ENCODE measurements at places on chromosomes 5 and 9.
A peak's percentile ranks its signal among the peaks of the same experiment; 100 is the strongest.

- DNase-seq, result no peak
Measured at GRCh38 chr9:114694719-114695269, 12.8 kb upstream of the TEX48 start.

DNA sequence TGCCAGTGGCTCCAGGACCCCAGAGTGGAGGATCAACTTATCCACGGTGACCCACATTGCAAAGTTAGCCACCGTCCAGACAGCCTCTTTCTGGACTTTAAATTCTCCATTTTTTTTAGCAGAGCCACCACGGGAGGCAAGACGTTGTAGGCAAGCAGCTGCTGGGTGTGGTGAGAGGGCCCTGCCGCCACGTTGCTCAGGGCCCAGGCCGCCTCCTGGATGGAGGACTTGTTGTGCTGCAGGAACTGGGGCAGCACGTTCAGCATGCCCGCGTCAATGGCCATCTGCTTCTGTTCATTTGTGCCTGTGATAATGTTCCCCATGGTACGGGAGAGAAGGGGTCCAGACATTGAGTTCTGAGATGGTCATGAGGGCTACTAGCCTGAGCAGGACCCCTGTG is 114.3 kb upstream of the POC5 start:
- DNase-seq, result no peak

DNA sequence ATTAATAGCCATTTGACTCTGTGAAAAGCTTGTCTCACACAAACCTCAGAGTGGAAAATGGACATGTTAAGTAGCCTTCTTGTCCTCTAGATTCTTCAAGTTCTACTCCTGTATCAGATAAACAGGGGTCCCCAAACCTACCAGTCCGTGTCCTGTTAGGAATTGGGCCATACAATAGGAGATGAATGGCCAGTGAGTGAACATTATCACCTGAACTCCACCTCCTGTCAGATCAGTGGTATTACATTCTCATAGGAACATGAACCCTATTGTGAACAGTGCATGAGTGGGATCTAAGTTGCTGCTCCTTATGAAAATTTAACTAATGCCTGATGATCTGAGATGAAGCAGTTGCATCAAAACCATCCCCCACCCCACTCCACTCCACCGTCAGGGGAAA is 136.3 kb downstream of the TMEM232 start:
- no peak for DNase-seq

- DNase-seq, result no peak
Measured at GRCh38 chr9:128362774-128363173, 8.4 kb upstream of the URM1 start.

DNA sequence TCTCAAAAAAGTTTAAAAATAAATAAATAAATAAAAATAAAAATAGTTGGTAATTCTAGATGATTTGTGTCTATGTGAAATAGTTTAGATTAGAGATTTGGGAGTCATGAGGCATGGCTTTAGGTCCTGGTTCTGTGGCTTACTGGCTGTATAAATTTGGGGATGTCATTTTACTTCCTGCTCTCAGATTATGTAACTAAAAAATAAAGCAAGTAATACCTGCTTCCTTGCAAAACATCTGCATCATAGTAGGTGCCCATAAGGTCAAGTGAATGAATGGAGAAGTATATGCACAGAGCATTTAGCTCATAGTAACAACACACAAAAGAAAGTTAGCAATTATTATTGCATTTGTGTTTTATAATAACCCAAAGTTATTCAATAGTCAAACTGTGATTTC is 287.7 kb upstream of the TLE4 start:
- DNase-seq, result no peak

DNA sequence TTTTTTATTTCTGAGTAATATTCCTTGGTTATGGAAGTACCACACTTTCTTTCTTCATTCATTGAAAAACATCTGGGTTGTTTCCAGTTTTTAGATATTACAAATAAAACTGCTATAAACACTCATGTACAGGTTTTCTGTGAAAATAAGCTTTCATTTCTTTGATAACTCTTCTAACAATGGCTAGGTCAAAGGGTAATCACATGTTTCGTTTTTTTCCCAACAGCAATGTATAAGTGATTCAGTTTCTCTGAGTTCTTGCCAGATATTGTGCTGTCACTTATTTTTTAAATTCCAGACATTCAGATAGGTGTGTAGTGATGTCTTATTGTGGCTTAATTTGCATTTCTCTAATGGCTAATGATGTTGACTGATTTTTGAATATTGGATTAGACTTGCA is 16.7 kb upstream of the TNPO1 start:
- no peak for DNase-seq

DNA sequence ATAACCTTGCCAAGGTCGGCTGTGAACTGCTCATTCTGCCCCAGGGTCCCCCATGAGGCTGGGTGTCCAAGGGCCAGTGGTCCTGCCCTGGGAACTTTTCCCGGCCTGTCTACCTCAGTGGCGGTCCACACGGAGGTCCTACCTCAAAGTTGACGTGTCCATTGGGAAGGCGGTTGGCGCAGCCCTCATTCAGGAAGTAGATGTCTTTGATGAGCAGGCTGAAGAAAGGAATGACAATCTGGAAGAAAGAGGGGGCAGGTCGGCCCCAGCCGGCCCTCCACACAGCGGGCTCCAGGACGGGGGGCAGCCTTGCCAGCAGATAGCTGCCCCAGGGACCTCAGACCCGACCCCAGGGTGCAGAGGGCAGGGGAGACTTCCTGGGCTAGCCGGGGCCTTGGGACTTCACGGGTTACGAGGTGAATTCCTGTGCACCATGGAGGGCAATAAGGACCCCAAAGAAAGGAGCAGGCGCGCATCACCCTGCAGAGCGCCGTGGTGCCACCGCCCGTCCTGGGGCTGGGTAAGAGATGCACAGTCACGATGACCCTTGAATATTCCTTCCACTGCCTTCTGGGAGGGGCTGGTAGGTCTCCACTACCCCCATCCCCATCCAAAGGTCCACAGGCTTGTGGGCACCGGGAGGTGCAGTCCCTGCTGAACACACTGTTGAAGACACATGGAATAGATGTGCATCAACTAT is 42.9 kb upstream of the RNF130 start:
- DNase-seq, result no peak

DNA sequence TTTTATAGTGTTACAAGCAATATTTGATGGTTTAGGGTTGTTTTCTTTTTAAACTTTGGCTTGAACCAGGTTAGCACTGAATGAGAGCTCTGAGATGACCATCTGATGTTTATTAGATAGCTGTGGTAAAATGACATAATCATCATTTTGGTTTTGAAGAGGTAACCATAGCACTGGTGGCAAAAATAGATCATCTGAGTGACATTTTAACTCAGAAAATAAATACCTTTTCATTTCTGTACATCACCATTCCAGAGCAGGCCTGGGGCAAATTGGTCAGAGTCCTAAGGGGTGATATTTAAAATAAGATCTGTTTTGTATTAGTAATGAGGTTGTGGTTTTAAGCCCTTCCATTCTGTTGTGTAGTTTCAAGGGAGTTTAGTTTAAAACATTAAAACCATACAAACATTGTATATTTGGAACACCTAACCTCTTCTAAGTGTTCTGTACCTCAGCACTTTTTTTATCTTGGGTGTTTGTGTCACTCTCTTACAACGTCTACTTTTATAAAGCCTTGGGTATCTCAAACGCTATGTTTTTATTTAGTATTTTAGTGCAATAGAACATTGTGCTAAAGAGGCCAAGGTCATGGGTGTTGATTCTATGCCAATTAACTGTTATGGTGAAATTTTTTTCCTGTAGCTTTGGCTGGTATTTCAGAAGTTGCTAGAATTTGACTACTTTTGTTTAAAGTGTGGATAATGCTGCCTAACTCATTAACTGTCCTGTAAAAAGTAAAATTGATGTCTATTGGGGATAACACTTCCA is 166.1 kb downstream of the CD180 start:
- no peak for DNase-seq

- DNase-seq, result no peak
Measured at GRCh38 chr5:58544195-58544594, 38.7 kb upstream of the RAB3C start.

GRCh38 chr5:96412868-96413449 is 20.1 kb downstream of the PCSK1 start:
- DNase-seq, result no peak

DNA sequence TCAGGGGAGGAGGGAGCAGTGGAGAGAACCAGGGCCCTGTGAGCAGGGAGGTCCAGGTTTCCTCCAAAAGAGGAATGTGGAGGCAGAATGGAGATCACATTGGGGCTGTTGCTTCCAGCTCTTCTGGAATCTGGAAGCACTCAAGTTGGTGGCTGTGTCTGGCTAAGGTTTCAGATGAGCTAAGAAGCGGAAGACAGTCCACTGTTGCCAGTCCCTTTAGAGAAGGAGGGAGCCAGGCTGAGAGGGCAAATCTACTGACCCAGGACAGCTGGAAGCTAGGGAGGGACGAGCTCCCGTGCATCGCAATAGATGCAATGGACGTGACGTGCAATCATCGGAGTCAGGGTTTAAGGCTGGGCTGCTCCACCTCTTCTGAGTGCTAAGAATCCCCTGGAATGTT is 71.2 kb downstream of the TENT4A start:
- no peak for DNase-seq

GRCh38 chr9:134381272-134381661 is 55.0 kb downstream of the RXRA start:
- DNase-seq, result no peak

GRCh38 chr9:14412775-14413174 is 98.8 kb upstream of the NFIB start:
- DNase-seq, result no peak

DNA sequence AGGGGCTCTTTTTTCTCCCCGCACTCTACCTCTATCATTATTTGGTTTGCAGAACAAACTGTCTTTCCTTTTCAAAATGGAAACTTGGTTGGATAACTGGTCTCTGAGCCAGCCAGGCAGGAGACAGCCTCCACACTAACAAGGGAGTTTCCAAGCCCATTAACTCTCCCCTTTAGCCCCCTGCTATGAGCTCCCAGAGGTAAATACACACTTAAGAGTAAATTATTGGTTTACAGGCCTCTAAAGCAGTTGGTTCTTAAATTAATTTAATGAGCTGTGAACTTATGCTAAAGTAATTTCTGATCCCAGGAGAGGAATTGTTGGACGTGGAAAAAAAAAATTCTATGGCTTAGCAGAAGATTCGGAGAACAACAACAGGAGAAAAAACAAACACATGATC is 30.3 kb downstream of the EPB41L4A start:
- DNase-seq, result no peak

GRCh38 chr5:109668668-109669422 is 20.9 kb upstream of the MAN2A1 start:
- no peak for DNase-seq

DNA sequence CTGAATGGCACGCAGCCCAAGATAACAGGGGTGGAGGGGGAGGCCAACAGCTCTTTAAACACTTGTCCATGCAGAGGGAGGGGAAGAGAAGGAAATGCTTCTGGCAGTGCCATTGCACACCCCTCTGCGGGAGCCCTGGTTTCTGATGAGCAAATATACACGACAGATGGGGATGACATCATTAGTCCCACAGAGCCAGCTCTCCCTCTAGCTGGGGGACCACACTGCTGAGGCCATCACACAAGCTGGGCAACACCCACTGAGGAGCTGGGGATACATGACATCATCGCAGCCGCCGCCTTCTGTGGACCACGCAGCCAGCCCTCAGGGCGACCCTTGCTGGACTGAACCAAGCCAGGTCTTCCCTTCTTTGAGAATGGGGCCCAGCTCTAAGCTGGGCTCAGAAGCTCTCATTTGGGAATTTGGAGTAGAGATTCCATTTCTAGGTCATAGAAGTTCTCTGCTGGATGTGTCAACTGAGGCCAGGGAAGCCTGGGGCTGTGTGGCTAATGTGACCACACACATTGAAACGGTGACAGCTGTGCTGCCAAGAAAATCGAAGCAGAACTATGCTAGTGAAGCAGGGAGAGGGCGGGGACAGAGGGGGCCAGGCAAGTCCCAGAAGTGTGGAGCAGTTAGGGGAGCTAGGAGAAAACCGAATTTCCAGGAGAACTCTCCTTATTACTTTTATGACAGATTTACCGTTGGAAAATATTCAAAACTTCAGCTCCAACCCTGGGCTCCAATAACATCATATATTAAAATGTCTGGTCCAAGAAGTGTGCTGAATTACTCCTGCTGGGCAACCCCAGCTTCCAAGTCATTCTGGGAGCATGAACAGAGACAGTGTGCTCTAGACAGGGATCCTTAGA is 79.5 kb downstream of the PRRT1B start:
- peak; percentile 64 for DNase-seq

- DNase-seq, result no peak
Measured at GRCh38 chr5:133340002-133340755, 272.2 kb downstream of the FSTL4 start.

DNA sequence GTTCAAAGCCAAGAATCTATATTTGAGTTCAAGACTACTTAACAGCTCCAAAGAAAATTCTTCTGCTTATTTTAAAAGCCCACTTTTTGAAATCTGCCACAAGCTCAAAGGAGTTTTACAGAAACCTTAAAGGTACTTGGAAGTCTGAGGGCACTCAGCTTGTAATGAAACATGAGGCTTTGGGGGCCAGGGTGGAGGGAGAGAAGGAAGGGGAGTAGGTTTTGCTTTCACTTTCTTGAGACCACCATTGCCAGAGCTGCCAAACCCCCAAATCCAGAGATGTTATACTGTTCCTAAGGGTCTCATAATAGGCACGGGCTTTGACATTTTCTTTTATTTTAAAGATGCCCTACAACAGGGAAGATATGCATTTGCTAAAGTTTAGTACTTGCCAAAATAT is 42.6 kb upstream of the TNFAIP8 start:
- no peak for DNase-seq

DNA sequence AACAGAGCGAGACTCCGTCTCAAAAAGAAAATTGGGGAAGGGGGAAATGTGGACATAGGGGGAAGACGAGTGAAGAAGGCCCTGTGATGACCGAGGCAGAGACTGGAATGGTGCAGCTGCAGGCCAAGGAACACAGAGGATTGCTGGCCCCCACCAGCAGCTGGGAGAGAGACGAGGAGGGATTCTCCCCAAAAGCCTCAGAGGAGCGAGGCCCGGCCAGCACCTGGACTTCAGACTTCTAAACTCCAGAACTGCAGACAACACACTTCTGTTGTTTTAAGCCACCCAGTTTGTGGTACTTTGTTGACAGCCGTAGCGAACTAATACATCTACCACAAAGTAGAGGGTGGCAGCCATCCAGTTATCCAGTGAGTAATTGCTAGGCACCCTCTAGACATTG is 124.6 kb downstream of the ATPSCKMT start:
- no peak for DNase-seq

GRCh38 chr9:136403538-136403914 is 3.6 kb upstream of the SNAPC4 start:
- no peak for DNase-seq

DNA sequence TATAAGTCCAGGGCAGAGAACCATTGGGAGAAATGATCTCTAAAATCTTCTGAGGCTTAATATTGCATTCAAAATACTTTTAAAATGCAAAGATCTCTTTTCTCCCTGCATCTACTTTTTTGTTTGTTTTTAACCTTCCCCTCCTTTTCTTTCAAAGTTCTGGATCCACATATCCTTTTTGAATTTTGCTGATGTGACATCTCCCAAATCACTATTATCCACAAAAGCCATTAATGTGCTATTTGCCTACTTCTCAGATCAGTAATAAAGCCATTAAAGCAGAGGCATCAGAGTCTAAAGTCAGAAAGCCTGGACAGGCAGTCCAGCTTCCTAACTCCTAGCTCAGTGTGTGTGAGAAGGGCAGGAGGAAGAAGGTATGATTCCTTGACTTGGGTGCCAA is 114.2 kb downstream of the EBF1 start:
- no peak for DNase-seq

- DNase-seq, result no peak
Measured at GRCh38 chr5:425714-426113, 17.3 kb upstream of the EXOC3 start.

- no peak for DNase-seq
Measured at GRCh38 chr5:28066856-28067255, 1028.5 kb upstream of the CDH9 start.

All from skin of body (tissue), 3 donors.